Inflammatory macrophage (primary cell): ENCODE measurements at places on chromosomes 16 and 17.

DNA sequence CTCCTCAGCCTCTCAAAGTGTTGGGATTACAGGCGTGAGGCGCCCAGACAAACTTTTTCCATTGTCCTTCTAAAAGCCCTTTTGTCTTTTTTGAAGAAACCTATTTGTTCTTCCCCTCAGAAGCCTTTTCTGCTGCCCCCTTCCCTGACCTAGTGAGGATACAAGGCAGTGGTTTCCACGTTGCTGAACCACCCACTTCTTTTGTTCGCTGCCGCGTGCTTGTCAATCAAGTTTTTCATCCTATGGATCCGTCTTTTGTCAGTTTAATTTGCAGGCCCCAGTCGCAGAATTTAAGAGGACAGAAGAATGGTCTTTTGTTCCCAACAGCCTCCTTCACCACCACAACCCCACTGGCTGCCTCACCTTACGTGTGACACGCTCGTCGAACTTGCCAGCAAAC, 20.2 kb upstream of the GNG13 start:
- no peak for DNase-seq

GRCh38 chr16:79071424-79071823, 529.1 kb downstream of the MAF start:
- DNase-seq = no peak

DNA sequence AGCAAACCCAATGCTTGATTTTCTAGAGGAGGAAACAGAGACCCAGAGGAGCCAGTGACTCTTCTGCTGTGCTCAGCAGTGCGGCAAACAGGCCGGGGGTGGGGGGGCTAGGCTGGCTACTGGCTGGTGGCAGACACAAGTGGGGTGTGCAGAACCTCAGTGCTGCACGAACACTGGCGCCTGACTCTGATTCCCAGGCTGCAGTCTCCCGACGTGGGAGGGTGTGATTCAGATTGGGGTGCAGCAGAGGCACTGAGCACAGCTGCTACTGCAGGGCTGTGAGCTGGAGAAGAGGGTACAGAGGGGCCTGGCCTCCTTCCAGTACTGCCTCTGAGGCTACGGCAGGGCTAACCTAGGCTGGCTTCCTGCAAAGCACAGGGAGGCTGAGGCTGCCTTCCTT, 8.1 kb downstream of the RPL19 start:
- peak; percentile 33 for DNase-seq

- peak; percentile 13 for DNase-seq
These were observed 74.7 kb upstream of the SDK2 start for GRCh38 chr17:73718912-73719311.

DNA sequence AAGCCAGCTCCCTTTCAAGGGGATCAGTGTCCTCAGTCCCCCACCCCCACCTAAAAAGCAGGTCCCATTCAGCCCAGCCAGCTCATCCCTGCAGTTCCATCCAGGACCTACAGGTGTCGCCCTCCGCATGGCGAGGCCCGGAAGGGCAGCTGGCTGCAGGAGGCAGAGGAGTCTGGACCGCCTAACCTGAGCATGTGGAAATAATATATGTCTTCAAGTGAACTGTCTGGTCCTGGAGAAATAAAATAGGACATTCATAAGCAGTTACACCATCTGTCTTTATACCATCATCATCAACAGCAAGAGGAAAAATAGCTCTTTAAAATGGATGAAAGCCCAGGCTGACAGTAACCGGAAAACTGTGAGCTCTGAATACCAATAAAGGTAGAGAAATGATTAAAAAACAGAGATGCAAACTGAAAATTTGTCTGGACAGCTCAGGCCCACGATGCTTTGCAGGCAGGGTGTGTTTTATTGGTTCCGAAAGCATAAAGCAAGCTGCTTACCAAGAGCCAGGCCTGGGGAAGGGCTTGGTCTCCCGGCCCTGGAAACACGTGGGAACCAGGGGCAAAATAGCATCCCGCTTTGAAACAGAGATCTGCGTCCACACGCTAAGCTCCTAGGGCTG, 215.2 kb downstream of the ZFHX3 start:
- peak; percentile 74 for DNase-seq

GRCh38 chr16:89107203-89107582, 13.5 kb downstream of the ACSF3 start:
- DNase-seq = no peak

DNA sequence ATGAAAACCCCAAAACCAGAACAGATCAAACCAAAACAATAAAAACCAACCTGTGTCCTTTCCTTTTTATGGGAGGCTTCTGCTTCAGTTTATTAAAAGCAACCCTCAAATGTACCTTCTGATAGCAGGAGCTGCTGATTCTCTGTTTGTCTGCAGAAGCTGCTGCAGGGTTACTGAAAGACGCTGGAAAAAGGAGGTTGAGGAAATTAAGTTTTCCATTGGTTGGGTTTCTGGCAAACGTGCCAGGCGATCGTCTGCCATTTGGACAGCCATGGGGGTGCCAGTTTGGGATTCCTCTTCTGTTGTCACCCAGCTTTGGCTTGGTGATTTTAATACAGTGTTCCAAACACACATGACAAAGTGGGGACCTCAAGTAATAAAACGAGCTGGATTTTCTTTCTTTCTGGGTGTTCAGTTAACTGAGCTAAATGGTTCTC, 185.4 kb upstream of the ZFHX3 start:
- DNase-seq = no peak

DNA sequence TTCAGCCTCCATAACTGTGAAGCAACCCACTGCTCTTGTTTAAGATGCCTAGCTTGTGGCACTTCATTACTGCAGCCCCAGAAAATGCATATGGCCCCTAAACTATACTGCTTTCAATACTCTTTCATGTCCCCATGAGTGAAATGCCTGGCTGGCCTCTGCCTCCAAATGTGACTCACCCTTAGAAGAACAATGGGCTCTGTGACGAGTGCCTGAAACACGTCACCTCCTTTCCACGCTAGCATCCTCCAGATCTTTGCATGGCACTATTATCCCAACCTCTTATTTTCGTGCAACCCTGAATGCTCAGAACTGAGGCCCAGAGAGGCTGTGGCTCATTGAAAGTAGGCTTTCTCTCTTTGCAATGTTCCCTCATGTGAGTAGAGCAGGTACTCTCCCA, 233.1 kb downstream of the CBLN1 start:
- DNase-seq = no peak

- no peak for DNase-seq
These were observed 8.0 kb upstream of the KRTAP2-4 start for GRCh38 chr17:41073676-41074075.

DNA sequence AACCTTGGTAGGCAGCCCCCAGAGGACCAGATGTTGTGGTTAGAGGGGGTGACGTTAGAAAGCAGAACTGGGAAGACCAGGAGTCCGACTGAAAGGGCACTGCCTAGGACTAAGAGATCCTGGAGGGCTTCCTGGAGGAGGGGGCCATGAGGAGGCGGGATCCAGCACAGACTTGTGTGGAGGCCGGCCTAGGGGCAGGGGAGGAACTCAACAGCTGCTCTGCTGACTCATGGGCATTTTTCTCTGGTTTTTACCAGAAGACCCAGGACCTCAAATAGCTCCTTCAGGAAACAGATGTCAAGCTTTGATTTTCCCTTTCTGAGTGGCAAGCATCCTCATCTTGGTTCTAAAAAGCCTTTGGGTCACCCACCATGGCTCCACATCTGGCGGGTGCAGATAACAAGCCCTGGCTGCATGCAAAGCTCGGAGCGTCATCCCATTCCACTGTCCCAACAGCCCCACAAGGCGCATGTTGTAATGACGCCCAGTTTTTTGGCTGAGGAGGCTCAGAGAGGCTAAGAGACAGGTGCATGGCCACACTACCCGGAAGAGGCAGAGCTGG, 29.0 kb downstream of the IL21R start:
- DNase-seq = no peak

- DNase-seq = no peak
These were observed 2.5 kb upstream of the CLTC start for GRCh38 chr17:59617156-59617732.

DNA sequence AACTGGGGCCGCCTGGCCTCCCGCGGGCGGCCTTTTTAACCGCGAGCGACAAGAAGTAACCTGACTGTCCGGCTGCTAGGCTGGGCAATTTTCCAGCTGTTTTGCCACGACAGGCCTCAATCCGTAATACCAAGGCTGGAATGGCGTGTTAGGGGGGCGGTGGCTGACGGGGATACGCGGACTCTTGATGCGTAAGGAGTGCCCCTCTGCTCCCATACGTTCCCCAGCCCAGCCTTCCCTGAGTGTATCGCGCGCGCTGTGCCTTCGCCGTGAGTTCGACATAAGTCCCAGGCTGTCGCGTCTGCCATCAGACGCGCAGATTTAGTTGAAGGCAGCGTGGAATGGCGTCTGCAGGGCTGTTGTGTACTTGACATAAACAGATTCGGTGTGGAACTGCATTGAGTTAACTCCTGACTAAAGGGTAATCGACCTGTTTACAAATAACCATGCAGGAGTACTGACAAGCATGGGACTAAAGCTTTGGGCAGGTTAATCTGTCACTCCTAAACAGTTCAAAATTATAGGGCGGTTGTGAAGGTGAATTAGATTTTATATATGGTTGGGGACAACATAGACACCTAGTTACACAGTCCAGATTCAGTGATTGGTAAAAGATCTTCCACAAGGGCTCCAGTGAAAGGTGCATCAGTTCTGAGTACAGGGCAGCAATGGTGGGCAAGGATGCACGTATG, 16.6 kb upstream of the ERN1 start:
- peak; percentile 56 for DNase-seq

DNA sequence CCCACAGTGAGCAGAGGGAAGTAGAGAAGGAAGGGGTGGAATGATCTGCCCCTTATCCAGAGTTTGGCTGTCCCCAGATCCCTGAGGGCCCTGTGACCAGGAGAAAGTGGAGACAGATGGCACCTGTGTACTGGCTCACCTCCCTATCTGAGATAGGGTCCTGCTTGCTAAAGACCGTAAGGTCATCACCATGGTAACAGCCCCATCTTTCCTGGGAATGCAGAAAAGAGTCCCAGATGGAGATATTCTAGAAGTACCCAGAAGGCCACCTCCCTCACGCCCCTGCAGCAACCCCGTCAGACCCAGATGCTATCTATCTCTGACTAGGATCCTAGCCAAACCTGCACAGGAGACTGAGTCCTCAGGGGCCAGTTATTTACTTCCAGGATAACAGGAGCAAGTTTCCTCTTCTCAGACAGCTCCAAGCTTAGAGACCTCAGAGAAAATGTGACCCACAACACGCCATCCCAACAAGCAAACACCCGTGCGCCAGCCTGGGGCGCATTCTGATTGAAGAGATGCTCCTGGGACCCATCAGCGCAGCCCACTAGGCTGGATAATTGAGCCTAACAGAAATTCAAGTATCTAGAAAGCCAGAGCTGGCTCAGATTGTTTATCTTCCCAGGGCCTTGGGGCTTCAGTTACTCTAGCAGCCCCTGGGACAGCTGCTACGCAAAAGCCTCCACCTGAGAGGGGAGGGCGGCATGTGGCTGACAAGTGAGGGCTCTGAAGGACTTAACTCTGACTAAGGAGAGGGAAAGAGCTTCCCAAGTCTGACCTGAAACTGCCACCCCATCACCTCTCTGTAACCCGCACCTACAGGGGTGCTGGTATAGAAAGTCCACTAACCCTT, 1.9 kb downstream of the ORMDL3 start:
- DNase-seq = no peak

- DNase-seq = no peak
These were observed 9.2 kb downstream of the GLYR1 start for GRCh38 chr16:4837733-4838501.

DNA sequence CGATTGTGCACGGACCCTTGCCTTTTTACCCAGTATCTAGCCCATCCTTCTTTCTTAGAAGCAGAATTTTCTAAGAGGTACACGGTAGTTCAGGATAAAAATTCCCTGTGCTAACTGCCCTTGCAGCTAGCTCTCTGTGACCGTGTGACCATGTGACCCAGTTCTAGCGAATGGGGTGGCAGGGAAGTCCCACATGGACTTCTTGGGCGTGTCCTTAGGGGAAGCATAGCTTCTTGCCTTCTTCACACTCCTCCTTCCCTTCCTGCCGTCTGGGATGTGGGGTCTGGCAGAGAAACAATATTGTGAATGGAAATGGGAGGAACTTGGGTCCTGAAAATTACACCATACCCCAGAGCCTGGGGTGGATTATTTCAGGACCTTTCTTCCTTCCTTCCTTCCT, 670.7 kb downstream of the MAF start:
- no peak for DNase-seq

- no peak for DNase-seq
These were observed 3.3 kb upstream of the KRTAP4-4 start for GRCh38 chr17:41163828-41164227.

DNA sequence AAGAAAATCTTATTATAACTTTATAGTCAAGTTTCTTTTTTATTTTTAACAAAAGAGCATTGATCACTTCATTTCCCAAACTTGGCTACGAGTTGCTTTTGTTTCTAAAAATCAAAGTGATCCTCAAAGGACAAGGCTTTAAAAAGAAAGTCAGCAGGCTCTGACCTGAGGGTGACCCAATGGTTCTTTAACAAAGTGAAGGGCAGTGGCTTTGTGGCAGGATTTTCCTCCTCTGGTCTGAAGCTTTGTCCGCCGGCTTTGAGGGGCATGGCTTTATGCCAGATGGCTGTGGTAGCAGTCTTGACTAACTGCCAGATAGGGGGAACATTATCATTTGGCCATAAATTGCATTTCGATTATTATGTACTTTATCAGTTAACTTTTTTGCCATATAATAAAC, 28.5 kb downstream of the IQCK start:
- no peak for DNase-seq

- no peak for DNase-seq
These were observed 10.8 kb downstream of the MAP2K3 start for GRCh38 chr17:21295036-21295952.

DNA sequence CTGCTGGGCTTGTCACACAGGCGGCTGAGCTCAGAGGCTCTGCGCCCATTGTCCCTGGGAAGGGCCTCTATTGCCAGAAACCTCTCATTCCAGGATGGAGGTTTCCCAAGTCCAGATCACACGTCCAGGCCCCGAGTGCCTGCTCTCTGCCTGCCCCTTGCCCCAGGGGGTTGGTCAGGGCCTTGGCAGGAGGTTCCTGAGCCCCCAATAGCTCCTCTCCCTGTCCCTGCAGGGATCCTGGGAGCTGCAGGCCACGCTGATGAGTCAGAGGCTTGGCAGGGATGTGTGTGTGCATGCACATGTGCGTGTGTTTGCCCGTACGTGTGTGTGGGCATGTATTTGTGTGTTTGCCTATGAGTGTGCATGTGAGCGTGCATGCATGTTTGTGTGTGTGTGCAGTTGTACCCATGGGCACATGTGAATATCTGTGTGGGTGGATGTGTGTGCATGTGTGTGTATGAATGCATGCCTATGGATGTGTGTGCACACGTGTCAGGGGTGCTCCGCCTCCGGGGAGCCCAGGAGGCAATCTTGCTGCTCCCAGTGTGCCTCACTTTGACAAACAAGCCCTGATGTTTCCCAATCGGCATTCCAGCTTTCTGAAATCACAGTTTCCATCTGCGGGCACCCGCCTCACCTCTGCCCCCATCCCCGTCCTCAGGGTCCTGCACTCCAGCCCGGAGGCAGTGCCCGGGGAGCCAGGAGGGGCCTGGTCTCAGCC, 98.4 kb upstream of the GSE1 start:
- DNase-seq = no peak

DNA sequence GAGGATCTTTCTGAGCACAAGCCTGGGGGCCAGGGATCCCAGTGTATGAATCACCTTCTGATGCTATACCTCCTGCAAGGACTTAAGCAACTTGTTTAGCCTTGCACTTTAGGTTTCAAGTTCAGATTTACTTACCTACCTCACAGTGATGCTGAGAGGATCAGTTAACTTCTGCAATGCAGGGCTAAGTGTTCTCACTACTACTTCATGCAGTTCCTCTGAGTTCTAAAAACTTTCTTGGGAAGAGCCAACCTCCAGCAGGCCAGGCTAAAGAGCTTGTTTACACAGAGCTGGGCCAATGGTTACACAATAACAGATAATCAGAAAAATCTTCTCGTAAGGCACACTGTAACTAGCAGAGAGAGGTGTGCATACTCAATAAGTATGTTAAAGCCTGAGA, 13.0 kb downstream of the VEZF1 start:
- DNase-seq = no peak

- DNase-seq = peak; percentile 3
These were observed 86.1 kb downstream of the RPA1 start for GRCh38 chr17:1915889-1916288.
